ENCODE measurements at places on chromosomes 1 and 21. TPM values are rescaled to one million over a fixed set of nuclear protein-coding genes. Genes with fewer than 3 reads are reported as not detected.

DNA sequence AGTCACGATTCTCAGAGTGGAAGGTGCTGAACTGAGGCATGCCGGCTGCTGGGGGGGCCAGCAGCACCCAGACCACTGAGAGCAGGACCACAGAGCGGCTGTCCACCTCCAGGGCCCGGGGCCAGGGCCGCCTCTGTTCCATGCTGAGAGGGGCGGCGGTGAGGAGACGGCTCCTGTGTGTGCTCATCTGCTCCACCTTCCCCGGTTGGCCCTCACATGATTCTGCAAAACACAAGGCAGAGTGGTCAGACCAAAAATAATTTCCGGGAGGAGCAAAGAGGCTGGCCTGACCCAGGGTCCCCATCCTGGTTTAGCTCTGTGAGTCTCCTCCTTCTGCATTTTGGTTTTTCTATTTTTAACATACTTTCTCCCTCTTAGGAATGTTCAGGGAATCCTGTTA is 26.4 kb downstream of the PLXNA2 start:
- H3K4me3 ChIP-seq: no peak overlapping the region
- H3K27ac ChIP-seq: no peak overlapping the region
- DNase-seq: no peak
- H3K4me1 ChIP-seq: no peaks in the 10 kb centered on the region
- no peaks in the 10 kb centered on the region for H3K36me3 ChIP-seq

DNA sequence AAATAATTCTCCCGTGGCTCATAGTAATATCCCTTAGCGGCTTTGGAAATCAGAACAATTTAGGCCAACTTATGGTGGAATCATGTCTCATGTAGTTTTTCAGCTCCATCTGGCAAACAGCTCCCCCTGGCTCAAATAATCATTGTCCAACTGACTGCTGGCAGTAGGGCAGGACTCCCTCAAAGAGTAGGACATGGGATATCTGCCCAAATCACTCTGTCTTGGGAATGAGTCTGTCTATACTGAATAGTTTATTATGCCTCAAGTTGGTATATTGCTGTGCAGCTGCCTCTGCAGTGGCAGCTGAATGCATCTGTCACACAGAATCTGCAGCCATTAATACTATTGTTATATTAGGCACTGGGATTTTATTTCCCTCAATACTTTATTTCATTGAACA is 255.7 kb downstream of the COL11A1 start:
- H3K4me1 ChIP-seq: no peaks in the 10 kb centered on the region
- DNase-seq: no peak
- no peaks in the 10 kb centered on the region for H3K27me3 ChIP-seq
- H3K27ac ChIP-seq: no peak overlapping the region
- H3K36me3 ChIP-seq: no peaks in the 10 kb centered on the region
- no peak overlapping the region for H3K4me3 ChIP-seq

- no peak overlapping the region for H3K27ac ChIP-seq
- DNase-seq: no peak
- no peaks in the 10 kb centered on the region for H3K27me3 ChIP-seq
- H3K4me1 ChIP-seq: peaks cover 8% of the 10 kb centered on the region
Observed at GRCh38 chr1:220176540-220176939, 82.6 kb downstream of the IARS2 start.

- no peak overlapping the region for H3K4me3 ChIP-seq
- DNase-seq: no peak
- no peaks in the 10 kb centered on the region for H3K4me1 ChIP-seq
- no peak overlapping the region for H3K27ac ChIP-seq
- H3K36me3 ChIP-seq: no peaks in the 10 kb centered on the region
Observed at GRCh38 chr1:236699366-236699765, 13.1 kb downstream of the ACTN2 start.

- H3K27ac ChIP-seq: no peak overlapping the region
- H3K4me1 ChIP-seq: peaks cover 5% of the 10 kb centered on the region
- H3K4me3 ChIP-seq: no peak overlapping the region
- H3K27me3 ChIP-seq: peaks cover 16% of the 10 kb centered on the region
Observed at GRCh38 chr1:33459691-33460090, 12.8 kb upstream of the ZSCAN20 start.

- no peaks in the 10 kb centered on the region for H3K27me3 ChIP-seq
- no peak overlapping the region for H3K4me3 ChIP-seq
- no peaks in the 10 kb centered on the region for H3K4me1 ChIP-seq
- peaks cover 23% of the 10 kb centered on the region for H3K36me3 ChIP-seq
- H3K27ac ChIP-seq: no peak overlapping the region
Observed at GRCh38 chr1:37892151-37893047, 33.0 kb upstream of the MTF1 start.

- no peak overlapping the region for H3K27ac ChIP-seq
- no peak for DNase-seq
- no peak overlapping the region for H3K4me3 ChIP-seq
- no peaks in the 10 kb centered on the region for H3K36me3 ChIP-seq
- peaks cover 5% of the 10 kb centered on the region for H3K27me3 ChIP-seq
- H3K4me1 ChIP-seq: no peaks in the 10 kb centered on the region
Observed at GRCh38 chr1:201095581-201095980, 16.6 kb downstream of the CACNA1S start.

DNA sequence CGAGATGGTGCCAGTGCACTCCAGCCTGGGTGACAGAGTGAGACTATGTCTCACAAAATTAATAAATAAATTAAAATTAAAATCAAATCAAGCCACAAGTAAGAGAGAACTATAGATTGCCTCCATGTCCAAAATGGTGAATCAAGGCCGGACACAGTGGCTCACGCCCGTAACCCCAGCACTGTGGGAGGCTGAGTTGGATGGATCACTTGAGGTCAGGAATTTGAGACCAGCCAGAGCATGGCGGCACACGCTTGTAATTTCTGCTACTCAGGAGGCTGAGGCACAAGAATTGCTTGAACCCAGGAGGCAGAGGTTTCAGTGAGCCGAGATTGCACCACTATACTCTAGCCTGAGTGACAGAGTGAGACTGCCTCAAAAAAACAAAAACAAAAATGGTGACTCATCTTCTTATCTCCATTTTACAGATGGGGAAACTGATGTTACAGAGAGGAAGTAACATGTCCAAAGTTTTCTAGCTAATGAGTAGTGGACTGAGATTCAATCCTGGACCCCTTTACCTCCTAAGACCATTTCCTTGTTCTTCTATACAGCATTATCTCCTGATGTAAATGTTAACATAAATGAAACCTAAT is 99.0 kb upstream of the HNRNPU start:
- no peaks in the 10 kb centered on the region for H3K27me3 ChIP-seq
- H3K4me1 ChIP-seq: peaks cover 12% of the 10 kb centered on the region
- no peak overlapping the region for H3K4me3 ChIP-seq

DNA sequence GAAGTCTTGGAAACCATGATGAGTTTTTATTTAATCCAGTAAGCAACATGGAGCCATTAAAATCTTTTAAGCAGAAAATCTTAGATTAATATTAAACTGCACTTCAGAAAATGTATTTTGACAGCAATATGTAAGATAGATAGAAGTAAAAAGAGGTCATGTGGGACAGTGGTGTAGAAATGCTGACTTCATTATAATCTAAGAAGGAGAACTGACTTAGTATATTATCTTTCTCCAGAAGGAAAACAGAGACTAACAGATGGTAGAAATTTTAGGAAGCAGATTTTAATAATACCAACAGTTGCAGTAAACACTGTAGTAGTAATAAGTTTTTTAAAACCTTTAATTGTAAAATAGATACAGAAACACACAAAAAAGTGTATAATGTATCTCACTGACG is 272.9 kb downstream of the TPR start:
- H3K36me3 ChIP-seq: no peaks in the 10 kb centered on the region
- H3K27me3 ChIP-seq: peaks cover 6% of the 10 kb centered on the region
- no peak overlapping the region for H3K4me3 ChIP-seq
- no peaks in the 10 kb centered on the region for H3K4me1 ChIP-seq

DNA sequence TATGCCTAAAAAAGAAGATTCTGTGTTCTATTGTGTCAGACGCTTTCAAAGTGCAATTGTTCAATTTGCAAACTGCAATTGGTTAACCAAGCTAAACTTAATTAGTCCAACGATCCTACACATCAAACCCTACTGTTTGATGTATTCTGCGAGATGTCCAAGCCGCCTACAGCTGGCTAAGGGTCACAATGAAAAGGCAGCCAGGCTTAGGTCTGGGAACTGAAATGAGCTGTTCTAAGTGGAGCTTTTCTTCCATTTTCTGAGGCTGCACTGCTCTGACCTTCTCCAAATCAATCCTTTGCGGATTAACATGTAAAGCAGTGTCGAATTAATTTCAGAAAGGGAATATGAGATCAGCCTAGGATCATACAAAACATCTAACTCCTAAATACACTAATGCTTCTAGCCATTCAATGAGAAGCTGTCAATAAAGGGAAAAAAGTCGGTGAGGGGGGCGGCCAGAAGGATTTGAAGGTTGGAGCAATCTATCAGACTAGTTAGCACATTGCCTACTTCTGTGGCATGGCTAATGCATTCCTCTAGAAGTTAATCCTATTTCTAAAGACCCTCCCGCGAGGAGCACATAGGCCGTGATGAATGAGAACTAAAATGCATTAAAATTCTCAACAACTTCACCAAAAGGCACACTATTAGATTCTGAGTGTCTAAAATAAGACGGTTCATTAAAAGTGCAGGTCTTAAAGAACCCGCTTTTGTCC is 119.0 kb downstream of the SIM2 start:
- peaks cover 2% of the 10 kb centered on the region for H3K4me1 ChIP-seq
- no peak overlapping the region for H3K4me3 ChIP-seq
- no peaks in the 10 kb centered on the region for H3K36me3 ChIP-seq
- no peak for DNase-seq
- no peaks in the 10 kb centered on the region for H3K27me3 ChIP-seq

DNA sequence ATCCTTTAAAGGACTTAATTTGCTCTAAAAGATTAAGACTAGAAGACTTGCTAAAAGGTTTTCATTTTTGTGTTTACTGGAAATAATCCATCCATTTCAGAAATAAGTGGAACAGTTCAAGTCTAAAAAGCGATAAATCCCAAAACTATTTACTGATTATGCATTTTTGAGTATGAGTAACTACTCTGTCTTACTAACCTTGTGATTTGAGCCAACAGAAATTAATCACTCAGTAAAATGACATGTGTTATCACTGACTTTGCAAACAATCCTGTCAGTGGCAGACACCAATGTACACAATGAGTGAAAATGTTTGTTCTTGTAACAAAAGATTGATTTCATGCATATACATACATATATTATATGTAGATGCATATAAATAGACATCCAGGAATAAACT is 218.0 kb downstream of the DENND1B start:
- no peak for DNase-seq
- no peaks in the 10 kb centered on the region for H3K4me1 ChIP-seq
- no peak overlapping the region for H3K4me3 ChIP-seq
- H3K36me3 ChIP-seq: peaks cover 4% of the 10 kb centered on the region
- H3K27me3 ChIP-seq: no peaks in the 10 kb centered on the region

DNA sequence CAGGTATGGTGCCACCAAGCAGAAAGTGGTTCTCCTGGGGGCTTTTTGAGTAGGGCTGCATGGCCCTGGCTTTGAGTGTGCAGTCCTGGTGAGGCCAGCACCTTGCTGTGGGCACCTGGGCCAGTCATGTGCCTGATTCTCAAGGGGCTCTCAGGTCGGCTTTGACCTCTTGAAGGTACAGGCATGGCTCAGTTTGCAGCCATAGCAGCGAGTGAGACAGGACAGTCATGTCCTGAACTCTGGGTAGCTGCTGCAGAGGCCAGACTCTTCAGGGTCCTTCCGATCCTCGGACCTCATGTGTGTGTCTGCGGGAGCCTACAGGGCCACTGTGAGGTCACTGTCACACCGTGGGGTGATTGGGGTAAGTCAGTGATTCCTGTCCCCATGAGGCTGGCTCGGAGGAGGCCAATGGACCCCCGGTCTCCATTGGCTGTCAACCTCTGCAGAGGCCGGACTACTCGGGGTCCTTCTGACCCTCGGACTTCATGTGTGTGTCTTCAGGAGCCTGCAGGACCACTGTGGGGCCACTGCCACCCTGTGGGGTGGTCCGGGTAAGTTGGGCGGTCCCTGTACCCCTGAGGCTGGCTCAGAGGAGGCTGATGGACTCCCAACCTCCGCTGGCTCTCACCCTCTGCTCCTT is 95.2 kb upstream of the C1orf174 start:
- H3K36me3 ChIP-seq: no peaks in the 10 kb centered on the region
- no peak overlapping the region for H3K27ac ChIP-seq
- no peaks in the 10 kb centered on the region for H3K4me1 ChIP-seq
- H3K4me3 ChIP-seq: no peak overlapping the region
- no peaks in the 10 kb centered on the region for H3K27me3 ChIP-seq

DNA sequence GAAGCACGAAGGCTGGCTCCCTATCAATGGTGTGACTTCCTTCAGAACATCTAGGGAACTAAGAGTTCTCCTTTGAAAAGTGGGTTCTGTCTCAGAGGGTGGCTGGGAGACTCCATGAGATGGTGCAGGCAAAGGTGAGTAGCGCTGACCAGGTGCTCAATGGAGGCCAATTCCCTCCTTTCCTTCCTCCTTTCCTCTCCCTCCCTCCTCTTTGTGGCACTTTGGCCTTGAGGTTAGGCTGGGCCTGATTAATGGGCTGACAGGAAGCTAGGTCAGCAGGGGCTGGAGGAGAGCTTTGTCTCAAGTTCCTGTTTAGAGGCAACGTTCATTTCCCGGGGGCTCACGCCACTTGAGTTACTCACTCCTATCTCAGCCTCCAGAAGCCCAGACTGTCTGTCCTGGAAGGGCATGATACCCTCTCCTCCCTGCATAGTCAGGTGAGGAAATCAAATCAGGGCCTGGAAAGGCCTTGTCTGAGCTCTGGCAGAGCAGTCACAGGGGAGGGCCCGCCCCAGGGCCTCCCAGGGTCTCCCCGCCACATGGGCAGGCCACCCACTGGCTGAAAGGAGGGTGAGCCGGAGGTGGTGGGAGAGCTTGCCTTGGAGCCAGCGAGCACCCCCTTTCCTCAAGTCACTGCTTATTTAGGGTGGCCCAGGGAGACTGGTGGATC is 58.4 kb upstream of the SSBP3 start:
- H3K36me3 ChIP-seq: no peaks in the 10 kb centered on the region
- no peak overlapping the region for H3K4me3 ChIP-seq
- no peak for DNase-seq
- peaks cover 19% of the 10 kb centered on the region for H3K4me1 ChIP-seq
- H3K27me3 ChIP-seq: peaks cover 5% of the 10 kb centered on the region

DNA sequence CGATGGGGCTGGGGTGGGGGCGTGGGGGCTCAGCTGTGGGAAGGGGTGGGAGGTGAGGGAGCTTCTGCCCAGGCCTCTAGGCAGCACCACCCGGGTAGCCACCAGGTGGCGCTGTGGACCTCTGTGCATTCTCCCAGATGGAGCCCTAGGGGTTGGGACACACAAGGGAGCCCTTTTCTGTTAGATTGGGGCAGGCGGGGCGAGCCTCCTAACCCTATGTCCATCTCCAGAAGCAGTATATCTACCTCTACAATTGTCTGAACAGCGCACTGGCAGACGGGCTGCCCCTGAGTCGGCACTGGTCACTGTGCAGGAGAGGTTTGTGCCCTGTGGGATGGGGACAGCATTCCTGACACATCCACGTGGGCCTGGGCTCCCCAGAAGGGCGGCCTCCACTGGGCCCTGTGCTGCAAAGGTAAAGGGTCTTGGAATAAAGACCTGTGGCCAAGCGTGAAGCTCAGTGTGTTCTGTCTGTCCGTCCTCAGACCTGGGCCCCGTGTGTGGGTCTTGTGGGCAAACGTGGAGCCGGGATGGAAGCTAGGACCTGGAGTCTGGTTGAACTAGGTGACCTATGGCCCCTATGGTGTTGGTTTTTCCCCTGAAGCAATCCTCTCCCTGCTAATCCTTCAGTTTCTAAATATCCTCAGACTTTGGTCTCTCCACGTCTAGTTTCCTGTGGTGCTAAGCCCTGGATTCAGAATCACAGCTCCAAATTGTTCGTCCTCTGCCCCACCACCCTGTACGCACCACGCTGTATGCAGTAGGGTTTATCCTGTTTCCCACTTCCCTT is 4.4 kb upstream of the LGR6 start:
- no peak overlapping the region for H3K4me3 ChIP-seq
- peaks cover 7% of the 10 kb centered on the region for H3K4me1 ChIP-seq
- H3K27me3 ChIP-seq: peaks cover 6% of the 10 kb centered on the region
- no peaks in the 10 kb centered on the region for H3K36me3 ChIP-seq
- no peak overlapping the region for H3K27ac ChIP-seq

Gene SLC6A9
- total RNA-seq: 3.2 TPM

Gene MIXL1
- total RNA-seq: not detected

Gene TNFRSF8
- total RNA-seq: 65.5 TPM

Gene CD247
- total RNA-seq: 196 TPM

Gene PCSK9
- total RNA-seq: 0.05 TPM
